HS-5 (cell line): ENCODE measurements at places on chromosomes 7 and 10.
A peak's percentile ranks its signal among the peaks of the same experiment; 100 is the strongest.

GRCh38 chr10:132117146-132117545, 51.4 kb downstream of the JAKMIP3 start:
- DNase-seq = no peak

DNA sequence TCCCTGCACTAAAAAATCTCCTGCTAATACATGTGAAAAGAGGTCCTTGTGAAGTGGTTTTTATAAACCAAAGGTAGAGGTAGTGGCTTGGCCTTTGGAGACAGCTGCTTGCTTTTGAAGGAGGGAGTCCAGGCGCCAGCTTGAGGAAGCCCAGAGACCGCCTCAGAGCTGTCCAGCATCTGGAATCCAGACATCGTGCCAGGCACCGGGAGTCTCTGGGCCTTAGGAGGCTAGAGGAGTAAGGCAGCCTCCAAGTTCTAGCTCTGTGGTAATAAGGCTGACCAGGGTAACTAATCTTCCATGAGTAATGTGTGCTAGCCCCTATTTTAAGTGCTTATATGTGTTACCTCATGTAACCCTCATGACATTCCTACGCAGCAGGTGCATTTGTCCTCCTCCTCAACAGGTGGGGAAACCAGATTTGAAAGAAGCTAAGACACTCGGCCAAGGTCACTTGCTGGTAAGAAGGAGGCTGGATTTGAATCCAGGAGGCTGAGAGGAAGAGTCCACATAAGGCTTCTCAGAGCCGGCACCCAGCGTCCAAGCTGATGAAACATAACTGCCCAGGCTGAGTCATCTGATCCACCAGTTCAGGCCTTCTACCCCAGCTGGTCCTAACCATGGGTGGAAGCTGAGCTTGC, 26.1 kb downstream of the PRLHR start:
- DNase-seq = no peak

DNA sequence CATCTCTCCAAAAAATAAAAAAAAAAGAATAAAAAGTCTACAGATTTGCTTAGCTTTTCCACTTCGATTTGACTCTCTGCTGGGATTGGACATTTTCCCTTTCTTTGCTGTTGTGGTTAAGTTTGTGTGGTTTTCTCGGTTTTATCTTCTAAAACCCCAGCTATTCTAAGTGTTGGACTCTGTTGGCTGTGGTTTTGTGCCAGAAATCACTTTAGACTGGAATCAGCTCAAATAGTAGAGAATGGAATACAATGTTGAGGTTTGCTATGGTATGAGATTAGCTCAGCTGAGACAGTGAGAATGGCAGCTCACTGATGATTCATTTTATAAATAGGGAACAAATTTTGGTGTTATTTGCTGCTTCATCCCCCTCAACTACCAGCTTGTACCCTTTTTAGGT, 116.0 kb downstream of the BUB3 start:
- DNase-seq = peak; percentile 60

DNA sequence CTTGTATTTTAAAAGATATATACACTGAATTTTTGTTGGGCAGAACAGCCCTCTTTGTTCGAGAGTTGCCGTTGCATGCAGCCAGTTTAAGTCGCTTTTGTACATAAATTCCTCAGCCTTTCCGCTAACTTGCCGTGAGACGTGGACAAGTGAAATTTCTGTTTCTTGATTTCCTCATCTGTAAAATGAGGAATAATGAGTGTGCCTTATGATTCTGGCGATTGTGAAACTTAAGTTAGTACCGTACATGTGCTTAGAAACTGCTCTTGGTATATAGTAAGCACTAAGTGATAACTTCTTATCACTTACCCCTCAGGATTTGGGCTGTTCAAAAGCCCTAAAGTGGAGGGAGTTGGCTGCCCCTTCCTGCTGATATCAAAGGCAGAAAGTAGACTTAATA, 1.4 kb downstream of the CCNJ start:
- DNase-seq = peak; percentile 32

GRCh38 chr7:36565792-36566356, 158.4 kb downstream of the AOAH start:
- DNase-seq = no peak

- DNase-seq = no peak
These were observed 172.1 kb downstream of the ACTR3B start for GRCh38 chr7:152931633-152932032.

- no peak for DNase-seq
These were observed 118.6 kb upstream of the RET start for GRCh38 chr10:42958142-42958868.

GRCh38 chr7:136664537-136664936, 203.9 kb upstream of the CHRM2 start:
- no peak for DNase-seq

DNA sequence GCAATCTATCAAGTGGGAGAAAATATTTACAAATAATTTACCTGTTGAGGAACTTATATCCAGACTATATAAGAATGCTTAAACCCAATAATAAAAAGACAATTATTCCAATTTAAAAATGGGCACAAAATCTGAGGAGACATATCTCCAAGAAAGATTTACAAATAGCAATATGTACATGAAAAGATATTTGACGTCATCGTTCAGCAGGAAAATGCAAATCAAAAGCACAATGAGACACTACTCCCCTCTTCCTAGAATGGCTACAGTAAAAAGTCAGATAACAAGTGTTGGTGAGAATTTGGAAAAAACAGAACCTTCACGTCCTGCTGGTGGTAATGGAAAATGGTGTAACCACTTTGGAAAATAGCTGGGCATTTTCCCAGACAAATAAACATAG, 457.0 kb downstream of the DPP6 start:
- DNase-seq = no peak

DNA sequence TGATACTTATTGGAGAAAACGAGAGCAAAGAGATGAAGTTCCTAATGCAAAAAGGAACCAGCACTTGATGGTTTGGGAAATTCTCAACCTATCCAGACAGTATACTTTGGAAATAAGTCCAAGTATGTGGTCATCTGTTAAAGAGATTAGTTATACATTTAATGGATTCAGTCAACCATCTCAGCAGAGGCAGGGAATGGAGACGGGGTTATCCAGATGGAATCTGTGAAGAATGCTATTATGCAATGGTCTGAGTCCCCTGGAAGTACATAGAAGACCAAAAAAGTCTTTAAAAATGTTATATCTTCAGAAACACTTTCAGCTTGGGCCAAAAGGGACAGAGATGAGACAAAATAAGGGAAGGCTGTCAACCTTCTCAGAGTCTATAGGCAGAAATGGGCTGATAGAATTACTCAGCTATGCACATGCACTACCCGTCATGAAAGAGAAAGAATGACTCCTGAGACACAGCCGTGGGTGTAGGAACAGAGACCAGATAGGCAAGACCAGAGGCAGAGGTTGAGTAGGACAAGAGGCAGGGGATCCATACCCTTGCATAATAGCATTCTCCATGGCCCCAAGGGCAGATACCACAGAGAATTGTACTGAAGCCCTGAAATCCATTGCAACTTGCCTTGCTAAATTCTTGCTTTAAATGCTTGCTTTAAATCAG, 738.8 kb upstream of the POT1 start:
- no peak for DNase-seq

DNA sequence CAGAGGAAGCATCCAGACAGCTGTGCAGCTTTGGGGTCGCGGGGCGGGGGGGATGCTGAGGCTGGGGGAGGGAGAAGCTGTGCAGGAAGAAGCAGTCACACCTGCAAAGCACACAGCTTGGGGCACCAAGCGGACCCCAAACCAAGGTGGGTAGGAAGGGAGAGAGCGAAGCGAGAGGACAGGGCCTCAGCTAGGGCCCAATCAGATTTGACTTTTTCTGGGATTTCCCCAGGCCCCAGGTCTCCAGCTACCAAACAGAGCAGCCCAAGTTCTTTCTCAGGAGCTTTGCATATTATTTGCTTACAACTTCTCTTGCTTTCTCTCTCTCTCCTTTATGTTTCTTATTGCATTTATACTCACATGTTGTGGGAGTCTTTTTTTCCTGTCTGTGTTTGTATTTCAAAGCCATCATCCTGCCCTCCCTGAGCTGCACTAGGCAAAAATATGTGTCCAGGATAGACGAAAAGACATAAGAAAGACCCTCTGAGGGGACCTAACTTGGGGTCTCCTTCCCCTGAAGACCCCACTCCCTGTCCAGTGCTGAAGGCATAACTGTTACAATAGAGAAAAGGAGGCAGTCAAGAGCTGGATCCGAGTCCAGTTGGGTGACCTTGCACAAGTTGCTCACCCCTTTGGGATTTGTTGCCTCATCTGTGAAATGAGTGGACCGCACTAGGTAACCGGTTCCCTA, 50.6 kb upstream of the SMNDC1 start:
- DNase-seq = no peak

GRCh38 chr10:49739426-49739825, 22.7 kb downstream of the OGDHL start:
- no peak for DNase-seq

GRCh38 chr10:15367296-15368085, 3.6 kb downstream of the FAM171A1 start:
- DNase-seq = no peak

DNA sequence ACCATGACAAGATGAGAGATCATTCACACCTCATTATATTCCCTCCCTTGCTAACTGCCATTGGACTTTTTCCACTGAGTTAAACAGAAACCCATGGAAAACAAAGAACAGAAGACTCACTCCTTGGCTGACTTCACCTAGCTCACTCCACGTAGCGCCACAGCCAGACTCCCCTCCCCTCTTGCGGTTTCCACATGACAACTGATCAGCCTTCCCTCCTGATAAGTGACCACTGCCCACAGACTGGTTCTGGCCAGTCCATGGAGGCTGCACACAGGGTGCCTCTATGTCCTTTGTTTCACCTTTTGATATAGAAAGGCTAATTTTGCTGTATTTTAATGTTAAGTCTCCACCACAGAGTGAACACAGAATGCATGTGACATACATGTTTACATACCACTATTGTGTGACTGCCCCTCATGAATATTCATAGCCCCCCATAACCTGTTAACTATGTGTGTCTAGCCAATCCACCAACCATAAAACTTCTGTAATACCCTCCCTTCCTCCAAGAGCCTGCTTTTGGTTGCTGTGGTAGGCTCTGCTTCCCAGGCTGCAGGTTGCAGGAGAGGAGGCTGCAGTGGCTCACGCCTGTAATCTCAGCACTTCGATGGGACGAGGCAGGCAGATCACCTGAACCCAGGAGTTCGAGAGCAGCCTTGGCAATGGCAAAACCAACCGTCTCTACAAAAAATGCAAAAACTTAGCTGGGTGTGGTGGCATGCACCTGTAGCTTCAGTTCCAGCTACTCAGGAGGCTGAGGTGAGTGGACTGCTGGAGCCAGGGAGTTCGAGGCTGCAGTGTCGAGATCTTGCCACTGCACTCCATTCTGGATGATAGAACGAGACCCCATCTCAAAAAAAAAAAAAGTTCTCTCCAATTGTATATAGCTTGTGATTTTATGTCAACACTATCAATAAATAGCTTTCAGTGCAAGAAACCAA, 10.0 kb upstream of the IFIT5 start:
- DNase-seq = no peak

DNA sequence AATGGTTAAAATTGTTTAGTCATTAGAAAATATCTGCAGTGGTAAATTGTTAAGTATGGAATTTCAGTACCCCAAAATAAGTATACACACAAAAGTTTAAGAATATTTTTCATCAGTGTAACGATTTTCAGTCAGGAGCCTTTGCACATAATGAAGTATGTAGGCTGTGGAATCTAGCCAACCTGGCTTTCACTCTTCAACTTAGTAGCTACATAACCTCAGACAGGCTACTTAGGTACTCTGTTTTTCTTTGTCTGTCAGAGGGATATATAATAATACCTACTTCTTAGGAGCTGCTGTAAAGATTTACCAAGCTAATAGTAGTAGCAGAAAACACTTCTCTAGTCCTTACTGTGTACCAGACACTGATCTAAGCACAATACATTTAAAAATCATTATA, 137.5 kb downstream of the ZEB1 start:
- no peak for DNase-seq

DNA sequence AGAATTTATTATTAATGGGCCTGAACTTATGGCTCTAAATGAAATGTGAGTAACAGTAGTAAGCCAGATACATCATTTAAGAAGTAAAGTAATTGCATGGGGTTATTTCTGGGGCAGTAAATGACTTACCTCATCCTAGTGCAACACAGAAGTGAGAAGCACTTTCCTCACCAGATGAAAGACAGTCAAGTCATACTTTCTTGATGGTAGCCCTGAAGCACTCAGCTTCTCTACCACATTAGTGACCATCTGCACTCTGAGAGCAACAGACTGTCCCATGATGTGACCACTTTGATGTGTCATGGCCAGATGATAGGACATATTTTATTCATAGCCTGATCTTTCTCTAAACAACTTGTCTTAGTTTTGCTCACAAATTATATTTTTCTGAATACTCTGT, 369.5 kb upstream of the PHF14 start:
- no peak for DNase-seq

DNA sequence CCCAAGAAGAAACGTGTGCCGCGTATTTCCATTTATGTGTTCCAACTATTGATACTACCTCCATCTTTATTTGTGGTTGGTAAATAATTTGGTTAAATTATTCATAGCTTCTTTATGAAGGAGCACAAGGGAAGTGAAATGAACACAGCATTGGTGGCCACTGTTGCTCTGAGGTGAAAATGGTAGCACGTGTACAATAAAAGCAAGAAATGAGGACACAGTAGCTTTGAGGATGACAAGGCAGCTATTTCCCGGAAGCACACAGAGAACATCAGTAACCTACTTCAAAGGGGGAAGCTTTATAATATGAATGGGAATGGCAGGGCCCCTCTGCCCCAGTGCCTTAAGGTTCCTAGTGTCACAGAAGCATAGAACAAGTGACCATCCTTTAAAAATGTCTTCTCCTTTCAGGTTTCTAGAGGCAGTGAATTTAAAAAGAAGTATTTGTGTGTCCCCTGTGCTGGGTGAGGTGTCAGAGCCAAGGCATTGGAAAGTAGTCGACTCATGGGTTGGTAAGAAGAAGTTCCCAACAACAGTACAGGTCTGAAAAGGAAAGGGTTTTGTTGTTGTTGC, 78.8 kb downstream of the SGMS1 start:
- DNase-seq = no peak

DNA sequence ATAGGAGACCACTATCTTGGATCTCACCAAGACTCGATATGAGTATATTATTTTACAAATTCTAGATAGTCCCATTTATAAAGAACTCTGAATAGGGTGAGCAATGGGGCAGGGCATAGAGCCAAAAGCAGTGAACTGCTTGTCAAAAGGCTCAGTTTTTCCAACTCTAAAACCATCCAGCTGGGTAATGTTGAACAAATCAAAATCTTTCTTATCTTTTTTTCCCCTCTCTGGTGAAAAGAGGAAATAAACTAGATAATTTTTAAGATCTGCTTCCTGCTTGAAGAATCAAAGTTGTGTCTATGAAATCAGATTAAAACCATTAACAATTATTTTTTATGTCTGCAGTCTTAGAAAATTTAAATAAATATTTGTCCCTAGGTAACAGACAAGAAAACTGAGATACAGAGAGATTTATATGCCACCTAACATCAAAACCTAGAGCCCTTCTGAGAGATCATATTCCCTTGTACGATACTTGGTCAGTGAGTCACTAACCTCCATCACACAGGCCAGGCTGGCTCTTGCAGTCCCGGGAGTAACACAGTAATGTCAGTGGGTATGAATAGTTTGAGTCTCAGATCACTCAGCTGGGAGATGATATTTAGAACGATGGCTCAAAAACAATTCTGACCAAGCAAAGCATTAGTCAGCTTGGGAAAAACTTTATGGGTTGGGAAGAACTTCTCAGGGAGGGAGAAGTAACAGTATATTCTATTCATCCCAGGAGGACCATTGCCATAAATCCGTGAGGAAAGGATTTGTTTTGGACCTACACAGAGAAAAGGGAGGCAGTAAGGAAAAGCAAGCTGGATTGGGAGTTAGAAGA, 178.8 kb downstream of the REEP3 start:
- DNase-seq = peak; percentile 95
